Naive thymus-derived CD4-positive, alpha-beta T cell (primary cell): ENCODE measurements at places on chromosomes 6 and 20.

DNA sequence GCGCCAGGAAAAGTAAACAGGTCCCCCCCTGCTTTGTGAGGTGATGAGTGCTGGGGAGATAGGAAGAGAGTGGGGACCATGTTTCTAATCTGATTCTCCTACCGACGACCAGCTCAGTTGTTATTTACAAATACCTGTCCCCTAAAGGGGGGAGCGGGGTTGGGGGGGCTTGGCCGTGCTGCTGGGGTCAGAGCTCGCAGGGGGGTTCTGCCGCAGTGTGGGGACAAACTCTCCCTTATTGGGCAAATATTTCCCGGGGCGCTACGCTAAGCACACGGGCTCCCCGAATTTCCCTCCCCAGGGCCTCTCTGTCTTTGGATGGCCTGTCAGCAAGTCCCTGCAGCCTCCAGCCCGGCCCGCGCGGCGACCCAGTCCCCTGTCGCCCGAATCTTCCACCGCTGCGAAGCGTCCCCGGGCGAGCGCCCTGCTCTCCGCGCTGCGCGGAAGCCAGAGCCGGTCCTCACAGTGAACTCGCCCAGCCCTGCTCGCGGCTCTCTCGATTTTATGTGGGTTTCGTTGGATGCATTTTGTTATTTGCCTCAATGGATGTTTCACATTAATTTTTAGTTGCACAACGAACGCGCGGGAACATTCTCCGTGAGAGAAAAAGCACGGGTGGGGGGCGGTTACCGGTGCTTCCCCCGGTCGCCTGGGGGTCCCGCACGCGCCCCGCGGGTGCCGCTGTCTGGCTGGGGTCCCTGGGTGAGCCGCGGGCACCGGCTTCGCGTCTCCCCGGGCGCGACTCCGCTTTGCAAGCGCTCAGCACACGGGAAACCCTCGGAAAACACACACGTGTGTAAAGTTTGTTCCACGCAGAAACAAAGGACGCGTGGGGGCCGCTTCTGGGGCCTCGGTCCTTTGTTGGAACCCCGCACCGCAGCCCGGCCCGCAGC is 1.5 kb upstream of the STX16 start:
- peak; percentile 21 for DNase-seq

DNA sequence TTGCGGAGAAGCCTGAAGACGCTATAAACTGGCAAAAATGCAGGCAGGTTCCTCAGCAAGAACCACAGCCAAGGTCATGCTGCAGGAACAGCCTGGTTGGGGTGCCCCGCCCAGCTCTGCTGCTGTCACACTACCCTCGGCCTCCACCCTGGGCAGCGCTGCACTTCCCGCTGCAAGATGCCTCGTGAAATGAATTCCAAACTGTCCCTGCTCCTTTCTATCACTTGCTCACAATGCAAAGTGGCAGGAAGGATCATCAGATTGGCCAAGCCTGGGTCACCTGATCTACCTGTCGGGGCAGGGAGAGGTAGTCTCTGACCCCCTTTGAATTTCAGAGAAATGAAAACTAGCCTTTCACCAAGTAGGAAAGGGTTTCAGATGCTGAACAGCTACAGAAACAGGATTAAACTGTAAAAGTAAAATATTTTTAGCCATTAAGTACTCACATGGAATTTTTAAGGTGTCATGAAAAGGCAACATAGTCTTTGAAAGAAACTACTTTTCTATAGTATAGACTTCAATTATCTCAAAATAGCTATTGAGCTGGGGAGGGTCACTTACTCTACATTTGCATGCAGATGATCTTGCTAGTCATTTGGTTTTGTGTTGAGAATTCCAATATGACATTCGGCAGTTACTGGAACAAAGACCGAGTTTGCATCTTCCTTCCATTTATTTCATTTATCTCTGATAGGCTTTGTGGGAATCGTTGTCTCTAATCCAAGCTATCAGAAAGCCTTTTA is 236.4 kb upstream of the ASCC3 start:
- DNase-seq = no peak

DNA sequence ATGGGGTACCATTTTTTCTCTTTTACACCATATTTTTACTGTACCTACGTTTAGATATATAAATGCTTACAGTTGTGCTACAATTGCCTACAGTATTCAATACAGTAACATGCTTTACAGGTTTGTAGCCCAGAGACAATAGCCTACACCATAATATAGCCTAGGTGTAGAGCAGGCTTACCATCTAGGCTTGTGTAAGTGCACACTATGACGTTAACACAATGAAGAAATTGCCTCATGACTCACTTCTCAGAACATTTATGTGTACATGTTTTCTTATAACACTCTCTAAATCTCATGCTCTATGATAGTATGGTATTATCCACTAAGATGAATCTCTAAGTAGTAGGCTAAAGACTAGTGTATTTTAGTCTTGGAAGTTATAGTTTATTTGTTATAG is 13.5 kb downstream of the GPR63 start:
- DNase-seq = no peak

GRCh38 chr6:26312096-26312463 is 52.9 kb upstream of the BTN3A2 start:
- DNase-seq = no peak
